ENCODE measurements at places on chromosomes 3 and 15.

- DNase-seq: no peak
Observed at GRCh38 chr3:133856316-133856715, 39.4 kb downstream of the RAB6B start.

DNA sequence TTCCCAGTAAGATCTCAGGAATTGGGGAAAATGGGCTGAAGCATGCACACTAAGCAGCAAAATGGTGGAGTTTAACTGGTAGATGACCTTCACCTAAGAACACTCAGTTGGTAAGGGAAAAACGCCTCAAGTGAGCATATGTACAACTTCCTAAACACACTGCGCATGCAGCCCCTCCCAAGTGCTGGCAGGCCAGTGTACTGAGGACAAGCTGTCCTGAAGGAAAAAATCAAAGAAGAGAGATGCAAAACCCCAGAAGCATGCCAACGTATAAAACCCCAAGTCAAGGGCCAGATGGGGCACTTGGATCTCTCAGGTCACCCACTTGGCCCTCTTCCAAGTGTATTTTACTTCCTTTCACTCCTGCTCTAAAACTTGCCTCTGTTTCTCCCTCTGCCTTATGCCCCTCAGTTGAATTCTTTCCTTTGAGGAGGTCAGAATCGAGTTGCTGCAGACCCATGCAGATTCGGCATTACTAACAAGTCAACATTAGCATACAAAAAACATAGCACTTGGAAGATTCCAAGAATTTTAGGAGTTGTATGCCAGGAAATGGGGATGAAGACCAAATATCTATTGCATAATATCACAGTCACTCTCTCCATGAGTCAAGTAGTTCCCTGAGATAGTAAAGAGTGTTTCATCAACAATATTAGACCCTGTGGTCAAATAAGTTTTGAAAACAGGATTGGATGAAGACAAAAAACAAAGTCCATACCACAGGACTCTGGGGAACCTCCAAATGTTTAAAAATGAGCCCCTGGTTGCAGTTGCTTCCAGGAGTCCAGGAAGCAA, 10.8 kb upstream of the FYCO1 start:
- no peak for DNase-seq

GRCh38 chr3:102169915-102170479, 264.8 kb upstream of the ZPLD1 start:
- no peak for DNase-seq

DNA sequence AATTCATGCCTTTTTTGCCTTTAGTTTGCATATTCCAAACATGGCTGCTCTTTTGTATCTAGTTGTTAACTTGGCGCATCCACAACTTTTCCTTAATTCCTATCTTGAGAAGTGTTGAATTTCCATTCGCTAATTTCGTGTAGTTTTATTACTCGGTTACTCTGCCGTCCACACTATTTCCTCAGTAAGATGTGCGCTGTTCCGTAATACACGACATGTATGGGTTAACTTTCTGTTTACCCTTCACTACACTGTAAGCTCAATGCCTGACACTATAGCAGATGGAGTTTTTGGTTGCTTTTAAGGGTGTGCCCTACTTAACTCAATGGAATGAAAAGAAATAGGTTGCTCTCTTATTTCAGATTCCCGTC, 724 bp downstream of the RPSA start:
- DNase-seq: no peak

DNA sequence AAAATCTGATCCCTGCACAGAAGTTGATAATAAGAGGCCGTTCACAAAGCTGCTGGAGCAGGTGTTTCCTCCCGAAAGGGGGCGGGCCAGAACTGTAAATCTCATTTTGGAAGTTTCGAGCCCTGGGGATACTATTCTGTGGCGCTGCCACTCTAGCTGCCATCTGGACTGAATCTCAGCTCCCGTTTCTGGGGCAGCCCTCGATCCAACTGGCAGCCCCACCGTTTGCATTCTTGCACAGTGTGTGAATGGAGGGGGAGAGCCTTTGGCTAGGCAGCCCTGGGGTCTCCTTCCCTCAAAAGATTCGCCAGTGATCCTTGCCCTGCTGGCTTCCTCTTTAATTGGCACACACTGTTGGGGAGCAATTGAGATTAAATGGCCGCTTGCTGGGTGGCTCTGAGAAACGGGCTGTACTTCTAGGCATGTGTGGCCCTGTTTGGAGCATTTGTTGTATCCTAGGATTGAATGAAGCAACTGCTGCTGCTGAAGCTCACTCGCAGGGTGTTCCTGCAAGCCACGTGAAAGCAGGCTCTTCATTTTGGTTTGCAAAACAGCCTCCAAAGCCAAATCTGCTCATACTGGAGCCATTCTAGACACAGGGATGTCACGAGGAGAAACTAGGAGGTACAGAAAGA, 57.2 kb upstream of the TOPAZ1 start:
- DNase-seq: no peak

DNA sequence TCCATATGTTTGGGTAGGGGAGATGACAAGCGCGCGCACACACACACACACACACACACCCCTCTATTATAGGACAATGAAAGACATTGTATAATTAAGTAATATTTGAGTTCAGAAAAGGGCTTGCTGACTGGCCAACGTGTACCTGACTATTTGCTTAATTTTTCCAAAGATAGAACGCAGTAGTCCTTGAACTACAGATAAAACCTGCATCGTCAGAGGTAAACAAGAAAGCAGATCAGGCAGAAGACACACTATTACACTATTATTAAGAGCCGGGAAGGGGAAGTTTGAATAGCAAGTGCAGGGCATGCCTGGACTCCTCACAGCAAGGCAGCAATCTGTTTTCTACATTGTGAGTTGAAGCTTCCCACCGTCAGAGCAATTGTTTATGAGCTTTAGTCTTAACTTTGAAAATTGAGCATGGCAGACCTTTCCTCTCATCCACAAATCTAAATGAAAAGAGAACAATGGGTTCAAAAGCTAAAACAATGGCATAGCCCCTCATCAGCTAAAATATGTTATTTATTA, 427.7 kb downstream of the GABRG3 start:
- no peak for DNase-seq

- DNase-seq: no peak
Observed at GRCh38 chr15:99719096-99719541, 14.1 kb downstream of the LYSMD4 start.

GRCh38 chr3:56986347-56986746, 74.1 kb upstream of the SPATA12 start:
- no peak for DNase-seq

GRCh38 chr3:127612966-127613365, 14.8 kb downstream of the MCM2 start:
- no peak for DNase-seq

DNA sequence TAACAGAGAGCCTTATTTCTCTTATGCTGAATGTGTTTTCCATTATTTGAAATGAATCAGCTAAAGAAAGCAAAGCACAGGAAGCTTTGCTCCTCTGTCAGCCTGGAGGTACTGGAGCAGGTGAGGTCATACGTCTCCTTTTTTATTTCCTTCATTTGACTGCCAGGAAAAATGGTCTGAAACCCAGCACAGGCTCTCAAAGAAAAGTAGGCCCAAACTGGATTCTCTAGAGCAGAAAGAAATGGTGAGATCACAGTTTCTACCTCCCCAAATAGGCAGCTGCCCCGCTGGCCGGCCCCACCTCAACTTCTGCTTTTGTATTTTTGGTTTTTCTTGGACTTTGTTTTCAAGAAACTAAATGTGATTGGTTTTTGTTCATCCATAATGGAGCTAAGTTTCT, 95.1 kb downstream of the RPL39L start:
- DNase-seq: no peak

DNA sequence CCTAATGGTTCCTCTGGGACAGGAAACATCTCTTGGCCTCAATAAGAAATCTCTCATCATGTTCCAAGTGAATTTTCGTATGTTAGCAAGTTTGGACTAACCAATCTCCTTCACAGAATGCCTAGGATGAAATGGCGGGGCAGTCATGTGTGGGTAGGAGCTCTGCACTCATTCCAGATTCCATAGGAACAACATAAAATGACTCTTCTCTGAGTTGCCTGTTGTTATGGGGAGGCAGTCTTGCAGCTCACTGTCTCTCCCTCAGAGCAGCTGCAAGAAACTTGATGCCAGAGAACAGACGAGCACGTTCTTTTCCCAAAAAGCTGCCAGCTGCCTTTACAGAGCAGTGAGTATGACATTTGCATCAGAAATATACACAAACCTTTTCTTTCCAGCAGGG, 34.1 kb downstream of the SPATA12 start:
- no peak for DNase-seq

- DNase-seq: no peak
Observed at GRCh38 chr3:60707452-60708020, 543.7 kb downstream of the FHIT start.

GRCh38 chr3:81470524-81471278, 290.7 kb downstream of the GBE1 start:
- DNase-seq: no peak

DNA sequence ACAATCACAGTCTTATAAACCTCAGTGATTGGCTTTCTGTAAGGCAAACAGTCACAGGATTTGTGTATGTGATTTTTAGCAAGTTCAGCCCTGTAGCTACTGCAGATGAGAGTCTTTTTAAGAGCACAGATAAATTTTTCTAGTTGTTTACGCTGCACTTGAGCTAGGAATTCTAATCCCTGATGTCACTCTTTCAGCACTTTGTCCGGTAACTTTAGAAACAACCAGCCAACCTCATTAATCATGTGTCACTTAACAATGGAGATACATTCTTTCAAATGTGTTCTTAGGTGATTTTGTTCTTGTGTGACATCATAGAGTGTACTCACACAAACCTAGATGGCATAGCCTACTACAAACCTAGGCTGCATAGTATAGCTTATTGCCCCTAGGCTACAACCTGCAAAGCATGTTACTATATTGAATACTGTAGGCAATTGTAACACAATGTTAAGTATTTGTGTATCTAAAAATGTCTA, 36.8 kb upstream of the GOLGA6L2 start:
- DNase-seq: no peak

DNA sequence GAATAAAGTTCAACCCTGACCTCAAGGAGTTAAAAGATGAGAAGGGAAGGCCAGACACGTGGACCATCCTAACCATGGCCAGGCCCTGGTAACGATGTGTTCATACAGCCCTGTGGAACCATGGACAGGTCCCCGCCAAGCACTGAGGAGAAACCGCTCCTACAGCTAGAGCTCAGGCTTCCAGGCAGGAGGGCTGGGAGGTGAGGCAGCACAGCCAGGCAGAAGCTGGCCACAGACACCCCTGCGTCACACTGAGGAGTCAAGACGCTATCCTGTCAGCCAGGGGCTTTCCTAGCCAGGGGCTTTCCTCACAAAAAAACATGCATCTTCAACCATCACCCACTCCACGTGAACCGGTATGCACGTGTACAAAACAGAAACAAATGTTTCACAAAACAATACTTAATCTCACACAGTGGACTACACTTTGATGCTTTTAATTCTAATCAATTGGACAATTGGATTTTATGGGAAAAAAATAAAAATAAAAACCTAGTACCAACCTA, 73.2 kb downstream of the TBC1D2B start:
- DNase-seq: no peak

GRCh38 chr15:75850708-75851107, 7.5 kb downstream of the UBE2Q2 start:
- DNase-seq: no peak

- DNase-seq: no peak
Observed at GRCh38 chr3:61858054-61858453, 296.7 kb downstream of the PTPRG start.

DNA sequence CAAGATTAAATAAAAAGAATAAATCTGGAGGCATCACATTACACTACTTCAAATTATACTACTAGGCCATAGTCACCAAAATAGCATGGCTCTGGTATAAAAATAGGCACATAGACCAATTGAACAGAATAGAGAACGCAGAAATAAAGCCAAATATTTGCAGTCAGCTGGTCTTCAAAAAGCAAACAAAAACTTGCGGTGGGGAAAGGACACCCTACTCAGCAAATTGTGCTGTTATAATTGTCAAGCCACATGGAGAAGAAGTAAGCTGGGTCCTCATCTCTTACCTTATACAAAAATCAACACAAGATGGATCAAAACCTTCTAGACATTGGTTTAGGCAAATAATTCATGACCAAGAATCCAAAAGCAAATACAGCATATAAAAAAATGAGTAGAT, 259.2 kb upstream of the SLITRK3 start:
- DNase-seq: no peak

GRCh38 chr3:177676947-177677587, 479.8 kb upstream of the TBL1XR1 start:
- DNase-seq: no peak

DNA sequence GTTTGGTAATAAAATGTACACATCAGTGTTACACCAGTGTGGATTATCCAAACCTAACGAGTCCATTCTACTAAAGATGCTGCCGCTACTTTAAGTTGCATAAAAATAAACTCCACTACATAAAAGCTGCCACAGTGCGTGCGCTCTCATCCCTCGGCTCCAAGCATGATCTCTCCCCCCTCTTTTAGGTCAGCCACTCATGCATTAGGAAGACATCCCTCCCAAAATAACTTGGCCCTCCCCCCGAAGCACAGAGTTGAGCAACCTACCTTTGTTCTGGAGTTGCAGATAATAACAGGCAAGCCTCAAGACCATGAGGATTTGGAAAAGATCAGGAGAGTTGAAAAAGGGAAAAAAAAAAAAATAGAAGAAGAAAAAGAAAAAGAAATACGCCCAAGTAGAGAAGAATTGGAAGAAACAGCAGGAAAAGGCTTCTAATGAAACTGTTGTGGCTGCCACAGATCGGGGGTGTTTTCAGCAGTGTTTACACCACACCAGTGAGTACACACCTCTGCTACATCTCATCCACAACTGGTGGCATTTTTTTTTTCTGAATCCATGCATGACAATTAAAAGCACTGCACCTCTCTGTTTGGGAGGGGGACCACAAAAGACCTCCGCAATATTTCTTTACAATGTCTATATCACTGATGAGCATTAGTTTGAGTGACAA, 339.2 kb downstream of the FOXP1 start:
- no peak for DNase-seq

DNA sequence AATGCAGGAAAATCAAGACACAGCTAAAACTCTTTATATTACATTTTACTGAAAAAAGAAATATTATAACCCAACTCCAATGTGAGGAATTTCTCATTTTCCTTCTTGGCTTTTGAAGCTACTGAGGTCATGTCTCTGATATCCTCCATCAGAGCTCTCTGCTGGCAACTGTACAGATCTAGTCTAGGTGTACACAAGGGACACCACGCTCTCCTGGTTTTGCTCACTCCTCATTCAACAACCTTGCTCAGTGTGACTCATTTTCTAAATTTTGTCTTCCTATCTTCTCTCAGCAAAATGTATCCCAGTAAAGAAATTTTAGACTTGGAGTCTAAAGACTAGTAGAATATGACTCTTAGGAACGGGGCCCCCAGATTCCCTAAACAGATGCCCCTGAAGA, 144.3 kb downstream of the KCNMB2 start:
- DNase-seq: no peak

GRCh38 chr3:136444581-136444980, 194.4 kb downstream of the PCCB start:
- DNase-seq: no peak

DNA sequence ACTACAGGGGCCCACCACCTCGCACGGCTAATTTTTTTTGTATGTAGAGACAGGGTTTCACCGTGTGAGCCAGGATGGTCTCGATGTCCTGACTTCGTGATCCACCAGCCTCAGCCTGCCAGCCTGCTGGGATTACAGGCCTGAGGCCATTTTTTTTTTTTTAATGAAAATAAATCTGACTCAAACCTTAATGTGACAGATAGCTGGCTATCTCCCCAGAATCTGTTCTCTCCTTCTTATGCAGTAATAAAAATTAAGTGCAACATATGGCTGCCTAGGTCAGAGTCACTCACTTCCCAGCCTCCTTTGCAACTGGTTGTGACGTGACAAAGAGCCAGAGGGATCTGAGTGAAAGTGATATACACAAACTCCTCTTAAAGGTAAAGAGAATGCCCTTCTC, 53.0 kb downstream of the ZNF148 start:
- DNase-seq: no peak

- no peak for DNase-seq
Observed at GRCh38 chr15:99906793-99907192, 173.6 kb upstream of the LYSMD4 start.
